ENCODE measurements at places on chromosomes 6 and 20.

- no peak for DNase-seq
Measured at GRCh38 chr6:319177-320131, 27.2 kb downstream of the DUSP22 start.

GRCh38 chr6:55979526-55979925 lies 104.1 kb upstream of the BMP5 start:
- no peak for DNase-seq

DNA sequence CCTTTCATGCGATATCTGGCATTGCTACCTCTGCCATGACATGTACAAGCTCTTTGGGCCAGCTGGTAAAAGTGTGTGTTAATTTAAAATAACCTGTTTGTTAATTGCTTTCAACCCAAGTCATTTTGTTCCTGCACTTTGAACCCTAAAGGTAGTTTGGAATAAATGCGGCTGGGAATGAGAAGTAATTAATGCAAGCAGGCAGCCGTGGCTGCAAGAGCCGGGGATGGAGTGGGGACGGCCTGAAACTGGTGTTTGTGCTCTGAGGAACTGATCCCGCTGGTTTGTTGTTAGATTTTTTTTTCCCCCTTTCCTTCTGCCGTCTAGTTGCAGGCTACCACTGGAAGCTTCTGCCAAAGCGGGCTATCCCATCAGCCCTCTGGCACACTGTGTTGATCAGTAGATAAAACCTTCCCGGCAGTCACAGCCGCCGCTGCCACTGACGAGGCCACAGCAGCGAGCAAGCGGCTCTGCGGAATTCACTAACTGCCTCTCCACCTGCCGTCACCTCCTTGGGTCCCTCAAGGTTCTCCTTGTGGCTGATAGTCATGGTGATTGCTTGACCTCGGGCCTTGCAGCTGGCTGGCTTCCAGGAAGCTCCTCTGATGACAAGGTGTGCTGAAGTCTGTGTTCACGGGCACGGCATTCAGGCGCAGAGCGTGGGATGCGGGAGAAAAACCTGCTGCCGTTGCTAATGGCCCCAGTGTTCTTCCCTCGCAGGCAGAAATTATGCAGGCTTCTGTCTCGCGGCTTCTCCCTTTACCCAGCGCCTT lies 315.9 kb downstream of the TFAP2A start:
- no peak for DNase-seq

DNA sequence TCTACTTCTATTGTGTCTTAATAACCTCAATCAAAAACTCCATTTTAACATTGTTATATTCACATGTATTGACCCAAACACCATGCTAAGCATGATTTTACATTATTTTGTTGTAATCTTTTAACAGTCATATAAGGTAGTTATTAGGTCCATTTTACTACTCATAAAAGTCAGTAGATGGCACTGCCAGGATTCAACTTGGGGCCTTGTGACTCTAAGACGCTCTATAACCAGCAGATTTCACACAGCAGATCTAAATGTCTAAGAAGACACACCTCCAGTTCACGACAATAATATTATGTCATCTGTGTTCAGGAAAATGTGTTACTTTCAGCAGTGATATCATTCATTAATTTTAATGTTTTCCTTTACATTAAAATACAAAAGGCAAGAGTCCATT lies 88.0 kb downstream of the FRK start:
- DNase-seq, result no peak

GRCh38 chr20:52572687-52573086 lies 381.1 kb upstream of the ZFP64 start:
- no peak for DNase-seq

DNA sequence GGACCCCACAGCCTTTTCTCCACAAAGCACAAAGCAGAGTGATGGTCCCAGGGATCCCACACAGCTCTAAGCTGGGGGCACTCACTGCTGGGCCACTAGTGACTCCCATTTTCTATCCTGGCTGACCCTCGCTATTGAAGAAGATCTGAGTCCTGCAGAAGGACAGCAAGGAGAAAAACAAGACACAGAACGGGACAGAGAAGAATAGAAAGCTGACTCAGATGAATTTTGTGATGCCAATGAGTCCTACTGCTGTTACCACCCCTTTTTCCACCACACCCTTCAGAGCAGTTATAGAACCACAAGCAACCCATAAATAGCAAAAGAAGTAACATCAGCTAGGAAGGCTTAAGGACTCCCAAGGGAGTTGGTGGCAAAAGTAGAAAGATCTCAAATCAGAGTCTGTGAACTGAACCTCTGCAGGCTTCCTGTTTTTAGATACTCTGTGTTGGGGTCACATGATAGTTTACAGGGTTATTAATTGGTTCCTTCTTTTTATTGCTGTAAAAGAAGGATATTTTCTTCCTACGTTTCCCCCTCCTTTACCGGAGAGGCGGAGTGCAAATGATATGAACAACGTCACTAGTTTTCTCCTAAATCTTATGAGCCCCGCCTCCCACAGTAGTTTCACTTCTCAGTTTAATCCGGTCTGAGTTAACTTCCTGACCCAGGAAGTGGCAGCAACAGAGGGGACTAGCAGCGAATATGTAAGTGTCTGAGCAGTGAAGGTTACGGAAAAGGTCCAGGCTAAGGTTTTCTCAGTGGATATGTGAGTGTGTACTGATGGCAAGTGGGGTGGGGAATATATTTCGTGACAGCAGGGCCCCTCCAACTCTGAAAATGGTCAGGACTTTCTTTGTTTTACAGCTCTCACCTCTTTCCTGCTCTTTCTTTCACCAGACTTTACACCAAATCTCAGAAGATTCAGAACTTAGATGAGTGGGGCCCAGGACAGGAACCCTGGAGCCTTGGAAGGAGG lies at the start of gene TRIM38:
TRIM38 (plus strand) TSS at position 654 of the 979 bp plus-strand sequence. CDS start 3,721 bp downstream, outside the sequence.
- DNase-seq, result peak; percentile 55

- no peak for DNase-seq
Measured at GRCh38 chr6:164022632-164023031, 608.1 kb downstream of the QKI start.

DNA sequence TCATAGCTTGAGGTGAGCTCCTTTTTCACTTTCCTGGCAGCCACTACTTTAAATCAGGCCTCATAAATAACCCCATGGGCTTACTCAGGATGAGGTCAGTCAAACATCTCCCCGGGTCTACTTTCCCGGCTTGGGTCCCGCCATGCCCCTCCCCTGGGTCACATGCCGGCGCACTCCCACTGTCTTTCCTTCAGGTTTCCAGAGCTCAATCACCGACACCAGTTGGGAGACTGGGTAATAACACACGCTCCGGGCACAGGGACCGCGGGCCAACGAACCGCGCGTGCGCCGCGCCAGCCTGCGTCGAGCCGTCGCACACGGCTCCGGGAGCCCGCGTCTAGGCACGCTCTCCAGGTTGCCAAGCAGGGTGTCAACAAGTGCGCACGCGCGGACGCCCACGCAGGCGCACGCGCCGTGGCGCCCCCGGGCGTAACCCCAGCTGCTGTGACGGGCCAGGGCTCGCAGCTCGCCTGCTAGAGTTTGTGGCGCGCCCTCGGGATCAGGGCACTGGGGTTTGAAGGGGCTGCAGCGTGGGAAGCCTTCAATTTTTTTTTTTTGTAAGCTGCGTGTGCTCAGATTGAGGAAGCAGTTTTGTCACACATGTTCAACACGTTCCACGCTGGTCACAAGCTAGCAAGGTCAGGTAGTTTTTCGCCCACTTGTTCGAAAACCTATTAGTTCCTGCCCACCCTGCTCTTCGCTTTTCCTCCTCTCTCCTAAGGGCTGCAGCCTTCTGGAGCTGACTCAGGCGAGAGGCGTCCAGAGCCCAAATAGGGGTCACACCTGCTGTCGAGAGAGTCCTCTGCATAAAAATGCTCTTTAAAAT lies 31.8 kb downstream of the TFAP2B start:
- DNase-seq, result no peak

DNA sequence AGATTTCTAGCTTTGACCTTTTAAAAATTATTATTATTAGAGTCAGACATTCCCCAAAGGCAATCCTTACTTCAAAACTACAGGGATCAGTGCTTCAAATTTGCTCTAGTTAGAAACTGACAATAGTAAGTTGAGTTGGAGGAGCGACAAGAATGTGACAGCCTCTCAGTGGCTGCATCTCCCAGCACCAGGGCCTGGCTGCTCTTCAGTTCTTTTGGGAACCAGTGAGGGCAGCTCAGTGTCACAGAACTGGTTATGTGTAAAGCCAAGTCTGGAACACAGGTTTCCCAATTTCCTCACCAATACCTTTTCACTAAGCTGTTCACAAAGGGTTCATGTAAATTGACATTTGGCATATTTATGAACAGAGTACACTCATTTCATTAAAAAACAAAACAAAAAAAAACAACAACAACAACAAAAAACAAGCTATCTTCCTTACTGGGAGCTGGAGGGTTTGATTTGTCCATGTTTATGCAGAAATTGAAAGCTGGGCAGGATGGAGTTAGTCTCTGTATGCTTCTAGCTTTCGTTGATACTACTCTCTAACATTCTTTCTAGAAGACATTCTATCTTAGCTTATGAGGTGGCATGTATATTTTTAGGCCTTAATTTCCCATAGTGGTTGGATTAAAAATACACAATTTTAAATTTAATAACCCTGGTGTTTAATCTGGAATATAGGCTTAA lies 95.0 kb downstream of the SAMD5 start:
- DNase-seq, result no peak

DNA sequence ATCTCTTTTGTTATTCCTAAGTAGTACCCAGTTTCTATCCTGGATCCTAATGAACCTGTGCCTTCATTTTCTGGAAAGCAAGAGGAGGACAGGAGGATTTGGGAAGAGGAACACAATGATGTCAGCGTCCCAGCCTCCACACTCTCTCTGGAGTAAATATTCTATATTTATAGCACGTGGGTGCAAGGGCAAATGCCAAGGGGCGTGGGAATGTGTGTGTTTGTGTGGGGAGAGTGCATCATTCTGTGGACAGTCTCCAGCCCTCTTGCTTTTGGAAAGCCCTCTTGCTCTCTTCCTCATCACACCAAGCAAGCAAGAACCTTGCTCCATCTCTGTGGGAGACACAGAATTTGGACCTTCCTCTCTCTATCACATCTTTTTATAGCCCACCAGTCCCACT lies 103.2 kb upstream of the EMILIN3 start:
- DNase-seq, result no peak

DNA sequence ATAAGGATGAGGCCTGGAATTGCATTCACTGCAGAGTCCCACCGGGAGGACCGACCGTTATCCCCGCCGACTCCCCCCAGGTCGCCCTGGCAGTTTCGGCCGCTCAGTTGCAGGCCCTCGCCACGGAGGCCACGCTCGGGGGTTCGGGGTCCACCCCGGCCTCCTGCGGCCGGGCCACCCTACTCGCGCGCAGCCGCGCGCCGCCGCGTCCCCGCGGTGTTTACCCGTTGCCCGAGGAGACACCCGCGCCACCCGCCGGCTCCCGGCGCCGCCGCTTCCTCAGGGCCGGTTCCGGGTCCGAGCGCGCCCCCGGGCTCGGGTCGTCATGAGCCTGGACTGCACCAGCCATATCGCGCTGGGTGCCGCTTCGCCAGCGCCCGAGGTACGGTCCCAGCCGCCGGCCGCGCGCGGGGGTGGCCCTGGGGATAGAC lies at the start of gene CCDC170:
CCDC170 (plus strand) TSS at position 214 of the 431 bp plus-strand sequence; CDS start at position 326, 112 bp downstream.
- no peak for DNase-seq

DNA sequence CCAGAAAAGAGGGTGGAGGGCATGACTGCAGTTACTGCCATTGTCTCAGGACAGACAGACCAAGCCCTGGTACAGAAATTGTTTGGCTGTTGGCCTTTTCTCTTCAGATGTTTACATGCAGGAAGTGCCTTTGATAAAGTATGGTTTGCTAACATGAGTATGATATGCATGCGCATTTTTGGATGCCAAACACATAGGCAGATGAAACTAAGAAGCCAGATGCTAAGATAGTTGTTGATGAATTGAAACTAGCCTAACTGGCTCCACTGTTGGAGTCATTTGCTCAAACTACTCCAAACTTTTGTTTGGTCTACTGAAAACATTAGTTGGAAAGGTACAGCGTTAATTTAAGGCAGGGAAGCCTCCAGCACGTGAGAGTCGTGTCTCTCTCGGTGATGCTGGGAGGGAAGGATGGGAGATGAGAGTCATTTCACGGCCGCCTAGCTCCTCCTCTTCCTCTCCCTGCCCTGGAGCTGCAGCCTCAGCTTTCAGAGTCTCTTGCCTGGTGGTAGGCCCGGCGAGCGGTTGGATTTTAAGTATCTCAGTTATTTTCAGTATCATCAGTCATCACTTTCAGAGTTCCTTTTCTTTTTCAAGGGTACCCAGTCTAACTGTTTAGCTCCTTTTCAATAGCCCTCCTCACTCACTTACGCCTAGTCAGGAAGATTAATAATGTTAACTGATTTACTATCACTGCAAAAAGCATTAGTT lies 29.7 kb downstream of the RREB1 start:
- DNase-seq, result peak; percentile 70

- DNase-seq, result no peak
Measured at GRCh38 chr6:118932421-118932820, 2.5 kb downstream of the MCM9 start.

GRCh38 chr6:4731996-4732395 lies 44.2 kb upstream of the CDYL start:
- DNase-seq, result no peak

DNA sequence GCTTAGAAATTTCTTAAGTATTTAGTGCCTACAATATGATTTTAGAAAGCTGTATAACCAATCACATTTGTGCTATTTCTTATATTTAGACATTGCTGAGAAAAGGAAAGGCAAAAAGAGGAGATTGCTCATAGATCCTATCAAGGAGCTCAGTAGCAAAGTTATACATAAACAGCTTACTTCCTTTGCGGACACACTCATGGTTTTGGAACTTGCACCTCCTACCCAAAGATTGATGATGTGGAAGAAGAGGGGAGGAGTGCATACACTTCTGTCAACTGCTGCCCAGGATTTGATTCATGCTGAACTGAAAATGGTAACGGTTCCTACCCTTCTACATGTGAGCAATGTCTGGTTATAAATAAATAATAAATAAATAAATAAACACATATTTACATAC lies 16.7 kb downstream of the RAD21L1 start:
- DNase-seq, result no peak

- no peak for DNase-seq
Measured at GRCh38 chr6:125004198-125004597, 42.0 kb downstream of the RNF217 start.

DNA sequence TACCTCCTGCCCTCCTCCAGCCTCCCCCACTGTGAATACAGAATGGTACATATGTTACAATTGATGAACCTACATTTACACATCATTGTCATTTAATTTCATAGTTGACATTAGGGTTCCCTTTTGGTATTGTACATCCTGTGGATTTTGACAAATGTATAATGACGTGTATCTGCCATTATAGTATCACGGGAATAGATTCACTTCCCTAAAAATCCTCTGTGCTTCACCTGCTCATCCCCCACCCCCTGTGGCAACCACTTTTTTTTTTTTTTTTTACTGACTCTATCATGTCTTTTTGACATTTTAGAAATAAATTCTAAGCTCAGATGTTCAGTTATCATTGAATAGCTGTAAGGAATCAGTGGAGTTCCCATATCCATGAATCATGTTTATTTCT lies 30.4 kb downstream of the HECA start:
- DNase-seq, result no peak

GRCh38 chr20:634148-634925 lies 18.7 kb downstream of the SRXN1 start:
- DNase-seq, result no peak

- no peak for DNase-seq
Measured at GRCh38 chr6:24330137-24330732, 27.6 kb downstream of the DCDC2 start.
